Lower lobe of right lung (tissue), 2 donors: ENCODE measurements at places on chromosomes 4 and X. TPM values are rescaled to one million over a fixed set of nuclear protein-coding genes. Genes with fewer than 3 reads are reported as not detected.

DNA sequence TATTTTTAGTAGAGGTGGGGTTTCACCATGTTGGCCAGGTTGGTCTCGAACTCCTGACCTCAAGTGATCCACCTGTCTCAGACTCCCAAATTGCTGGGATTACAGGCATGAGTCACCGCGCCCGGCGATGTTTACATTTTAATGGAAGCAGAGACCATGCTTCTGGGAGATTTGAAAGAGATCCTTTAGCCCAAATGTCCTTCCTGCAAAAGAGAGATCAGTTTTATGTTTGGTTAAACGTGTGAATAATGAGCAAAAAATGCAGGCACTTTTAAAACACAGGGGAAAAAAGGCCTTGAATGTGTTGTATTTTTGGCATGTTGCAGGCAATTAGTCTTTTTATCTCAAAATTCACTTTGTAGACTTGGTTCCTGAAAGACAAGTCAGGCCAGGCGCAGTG is 95.8 kb upstream of the ELOVL6 start:
- DNase-seq = no peak

DNA sequence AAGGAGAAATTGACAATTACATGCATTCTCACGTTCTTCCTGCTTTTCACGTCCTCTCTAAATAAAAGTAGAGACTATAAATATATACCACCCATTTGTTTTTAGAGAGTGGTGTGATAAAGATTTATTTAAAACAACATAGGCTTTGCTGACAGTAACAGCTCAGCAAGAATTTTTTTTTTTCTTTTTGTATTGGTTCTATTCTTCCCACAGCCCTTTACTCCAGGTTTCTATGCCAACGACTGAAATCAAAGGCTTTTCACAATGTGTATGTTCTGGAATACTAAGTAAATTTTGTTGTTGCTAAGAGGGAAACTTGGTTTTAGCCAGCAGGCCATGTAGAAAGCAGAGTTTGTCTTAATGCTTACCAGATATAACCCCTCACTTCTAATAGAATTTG is 43.4 kb downstream of the MAOA start:
- no peak for DNase-seq

DNA sequence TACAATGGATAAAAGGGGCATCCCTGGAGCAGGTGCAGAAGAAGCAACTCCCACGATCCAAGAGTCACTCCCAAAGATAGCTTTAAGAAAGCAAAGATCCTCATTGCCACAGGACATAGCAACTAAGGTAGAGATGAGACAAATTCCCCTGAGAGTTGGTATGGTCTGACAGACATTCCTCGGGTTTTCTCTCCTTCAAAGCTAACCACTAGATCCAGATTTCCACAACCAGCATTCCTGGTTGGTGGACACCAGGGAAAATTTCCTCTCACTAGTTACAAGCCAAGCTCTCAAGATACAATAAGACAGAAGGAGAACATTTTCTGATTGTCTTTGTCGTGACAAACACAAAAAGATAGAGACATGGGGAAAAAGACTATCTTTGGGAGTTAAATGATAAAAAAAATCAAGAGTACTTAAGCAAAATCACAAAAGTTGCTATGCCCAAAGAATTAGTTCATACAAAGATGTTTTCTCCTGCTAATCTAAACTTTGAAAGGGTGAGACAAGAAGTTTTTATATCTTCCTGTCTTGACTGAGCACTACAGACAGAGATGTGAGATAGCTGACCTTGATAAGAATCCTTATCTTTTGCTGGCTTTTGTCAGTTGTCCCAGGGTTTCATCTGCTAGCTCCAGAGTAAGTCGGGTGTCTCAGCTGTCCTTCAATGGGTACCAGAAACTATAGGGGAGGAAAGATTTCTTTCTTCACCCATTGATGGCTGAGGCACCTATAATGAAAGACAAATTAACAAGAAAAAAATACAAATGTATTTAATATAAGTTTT is 200.5 kb downstream of the CENPC start:
- no peak for DNase-seq

DNA sequence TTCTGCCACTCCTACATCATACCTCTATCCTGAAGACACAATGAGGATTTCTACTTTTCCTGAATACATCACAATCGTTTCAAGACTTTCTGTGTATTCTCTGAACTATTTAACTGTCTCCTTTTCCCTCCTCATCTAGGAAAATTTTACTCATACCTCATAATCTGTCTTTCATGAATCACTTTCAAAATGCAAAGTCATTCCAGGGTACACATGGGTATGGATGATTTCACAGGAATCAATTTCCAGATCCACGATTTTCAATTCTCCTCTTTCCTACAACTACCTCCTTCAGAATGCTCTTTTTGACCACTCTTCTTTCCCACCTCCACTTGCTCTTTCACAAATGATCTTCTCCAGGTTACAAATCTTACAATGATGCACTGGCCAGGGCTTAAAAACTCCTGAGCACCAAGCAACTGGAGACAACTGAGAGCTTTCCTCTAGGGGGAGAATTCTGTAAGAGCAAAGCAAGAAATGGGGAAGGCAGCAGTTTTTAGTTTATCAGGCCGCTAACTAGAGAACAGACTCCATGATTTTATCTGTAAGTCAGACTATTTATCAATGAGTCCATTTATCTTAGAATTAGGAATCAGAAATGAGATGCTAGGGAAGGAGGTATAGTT is 116.4 kb downstream of the PPP3CA start:
- no peak for DNase-seq

- no peak for DNase-seq
These were observed 165.0 kb upstream of the HS3ST1 start for GRCh38 chr4:11593576-11594116.

- no peak for DNase-seq
These were observed 101.5 kb downstream of the PSAPL1 start for GRCh38 chr4:7333024-7333780.

DNA sequence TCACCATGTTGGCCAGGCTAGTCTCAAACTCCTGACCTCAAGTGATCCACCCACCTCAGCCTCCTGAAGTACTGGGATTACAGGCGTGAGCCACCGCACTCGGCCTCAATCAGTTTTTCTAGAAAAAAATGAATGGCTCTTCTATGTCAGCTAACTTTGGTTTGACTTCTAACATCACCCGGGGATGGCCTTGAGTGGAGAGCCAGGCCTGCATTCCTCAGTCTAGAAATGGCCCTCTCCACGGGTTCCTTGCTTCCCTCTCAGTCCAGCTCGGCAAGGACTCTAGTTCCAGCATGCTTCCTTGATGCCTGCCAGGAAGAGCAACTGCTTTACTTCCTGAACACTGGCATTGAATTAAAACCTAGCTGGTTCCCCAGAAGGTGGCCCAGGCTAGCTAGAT is 39.0 kb downstream of the SLC25A5 start:
- no peak for DNase-seq

GRCh38 chr4:104531390-104531789 is 36.7 kb upstream of the CXXC4 start:
- no peak for DNase-seq

DNA sequence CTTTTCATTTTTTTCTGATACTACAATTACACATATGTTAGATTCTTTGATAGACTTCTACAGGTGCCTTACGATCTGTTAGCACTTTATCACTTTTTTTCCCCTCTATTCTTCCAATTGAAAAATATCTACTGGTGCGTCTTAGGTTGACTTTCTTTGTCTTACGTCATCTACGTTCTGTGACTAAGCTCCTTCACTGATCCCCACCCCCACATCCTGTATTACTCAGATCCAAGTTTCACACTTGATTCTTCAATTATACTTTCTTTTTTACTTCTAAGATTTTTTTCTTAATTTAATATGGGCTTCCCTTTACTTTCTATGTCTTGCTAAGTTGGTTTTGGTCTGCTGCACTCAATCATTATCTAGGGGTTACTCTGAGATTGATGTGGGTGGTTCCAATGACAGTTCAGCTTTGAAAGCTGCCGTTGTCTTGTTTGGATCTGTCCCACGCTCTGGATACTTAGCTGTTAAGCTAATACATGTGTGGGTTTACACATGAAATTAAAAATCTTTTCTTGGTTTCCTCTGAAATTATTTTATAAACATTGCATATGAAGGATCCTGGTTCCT is 1321.1 kb downstream of the RAPGEF2 start:
- no peak for DNase-seq

- DNase-seq = no peak
These were observed 2241.9 kb downstream of the PCDH7 start for GRCh38 chr4:32962100-32962499.

DNA sequence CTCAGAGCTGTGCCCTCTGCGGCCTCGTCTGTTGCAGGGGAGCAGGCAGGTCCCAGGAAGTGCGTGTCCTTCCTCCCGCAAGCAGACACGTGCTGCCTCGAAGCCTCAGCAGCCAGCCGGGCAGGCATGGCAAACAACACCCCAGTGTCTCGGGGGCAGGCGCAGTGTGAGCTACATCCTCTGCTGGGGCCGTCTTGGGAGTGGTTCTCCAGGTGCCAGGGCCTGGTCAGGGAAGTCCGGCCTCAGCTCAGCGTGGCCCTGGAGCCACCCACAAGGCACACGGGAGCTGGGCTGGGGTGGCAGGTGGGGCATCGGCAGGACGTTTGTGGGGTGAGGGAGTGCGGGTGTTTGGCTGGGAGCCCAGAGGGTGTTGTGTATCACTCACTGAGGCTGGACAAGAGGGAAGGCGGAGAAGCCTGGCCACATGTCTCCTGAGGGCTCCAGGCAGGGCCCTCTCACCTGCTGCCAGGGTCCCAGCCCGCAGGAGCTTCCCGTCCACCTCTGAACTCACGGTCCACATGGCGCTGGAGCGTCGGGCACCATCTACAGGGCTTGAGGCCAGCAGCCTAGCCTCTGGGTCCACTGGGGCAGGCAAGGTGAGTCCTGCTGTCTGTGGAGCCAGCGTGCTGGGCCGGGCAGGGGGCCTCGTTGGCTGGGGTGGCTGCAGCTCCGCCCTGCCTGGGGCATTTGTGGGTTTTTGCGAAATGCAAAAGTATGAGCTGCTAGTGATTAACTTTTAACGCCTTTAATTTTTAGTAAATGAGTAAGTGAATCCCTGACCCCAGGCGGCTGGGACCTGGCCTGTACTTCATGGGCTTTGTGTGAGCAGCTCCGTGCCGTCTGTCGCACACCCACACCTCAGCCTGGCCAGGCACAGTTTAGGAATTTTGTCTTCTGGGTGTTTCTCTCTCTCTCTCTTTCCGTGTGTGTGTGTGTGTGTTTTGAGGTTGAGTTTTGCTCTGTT is 17.3 kb upstream of the UVSSA start:
- DNase-seq = no peak

- no peak for DNase-seq
These were observed 134.9 kb downstream of the SMIM20 start for GRCh38 chr4:26048950-26049349.

GRCh38 chr4:42579903-42580302 is 77.0 kb downstream of the ATP8A1 start:
- no peak for DNase-seq

DNA sequence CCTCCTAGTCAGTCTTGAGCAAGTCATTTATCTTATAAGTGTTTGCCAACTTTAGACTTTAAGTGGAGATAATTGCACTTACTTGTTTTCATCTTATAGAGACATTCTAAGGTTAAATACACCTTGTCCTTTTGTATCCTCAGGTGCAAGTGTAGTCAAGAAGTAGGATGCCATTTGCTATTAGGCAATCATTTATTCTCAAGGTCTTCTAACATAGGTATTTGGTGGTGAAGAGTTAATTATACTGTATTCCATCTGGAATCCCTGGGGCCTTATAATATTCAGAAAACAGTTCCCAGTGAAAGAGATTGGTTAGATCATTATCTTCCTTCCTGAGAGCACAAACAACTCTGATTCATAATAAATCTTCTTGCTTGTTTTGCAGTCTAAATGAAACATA is 23.7 kb downstream of the SULT1E1 start:
- no peak for DNase-seq

GRCh38 chr4:37977471-37978247 is 17.5 kb downstream of the PTTG2 start:
- DNase-seq = peak; percentile 88

DNA sequence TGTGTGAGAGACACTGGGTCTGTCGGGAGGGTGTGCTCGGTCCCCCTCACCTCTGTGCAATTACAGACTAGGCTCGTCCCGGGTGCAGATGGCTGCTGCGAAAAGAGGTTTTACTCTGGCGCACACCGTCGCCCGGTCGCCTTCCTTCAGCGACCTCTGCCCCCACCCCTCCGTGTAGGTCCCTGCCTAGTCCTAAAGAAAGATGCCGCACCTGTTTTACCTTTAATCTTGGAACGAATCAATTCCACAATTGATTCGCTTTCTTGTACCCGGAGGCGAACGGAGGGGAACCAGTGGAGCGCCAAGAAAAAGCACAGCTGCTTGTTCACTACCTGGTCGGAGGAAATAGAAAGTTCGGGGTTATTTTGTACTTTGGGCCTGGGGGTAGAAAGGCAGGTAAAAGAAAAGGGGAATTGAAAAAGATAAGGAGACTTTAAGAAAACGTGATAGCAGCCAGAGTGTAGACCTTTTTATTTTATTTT is 1.2 kb downstream of the NPNT start:
- DNase-seq = no peak

- no peak for DNase-seq
These were observed 4.7 kb downstream of the RIPPLY1 start for GRCh38 chrX:106898462-106898861.

DNA sequence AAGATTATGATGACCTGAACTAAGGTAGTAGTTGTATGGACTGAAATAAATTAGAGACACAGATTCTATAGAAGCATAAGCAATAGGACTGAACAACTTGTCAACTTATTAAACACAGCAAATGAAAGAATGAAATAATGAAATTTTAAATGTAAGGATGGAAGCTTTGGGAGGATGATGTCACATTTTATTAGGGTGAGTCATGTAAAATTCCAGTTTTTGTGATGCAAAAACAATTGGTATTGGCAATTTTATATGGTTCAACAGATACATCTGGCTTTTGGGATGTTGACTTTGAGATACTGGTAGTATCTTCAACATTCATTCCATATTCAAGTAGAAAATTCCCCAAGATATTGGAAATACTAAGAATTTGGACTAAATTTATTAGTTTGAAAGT is 72.7 kb upstream of the IL15 start:
- DNase-seq = no peak

GRCh38 chr4:88211473-88212252 is 53.2 kb upstream of the ABCG2 start:
- no peak for DNase-seq

- DNase-seq = no peak
These were observed 38.0 kb upstream of the SPP1 start for GRCh38 chr4:87937523-87937922.

The ATP2B3 gene
- total RNA-seq = not detected

The DAPP1 gene
- total RNA-seq = 15.1 TPM

The CHRDL1 gene
- 60.6 TPM for total RNA-seq

The ZCCHC12 gene
- not detected for total RNA-seq

The PCDH7 gene
- total RNA-seq = 4.7 TPM

The RPS6KA6 gene
- 1.9 TPM for total RNA-seq

The ZIC3 gene
- total RNA-seq = not detected
